Activated CD4-positive, alpha-beta T cell treated with anti-CD3 and anti-CD28 coated beads, Interleukin-10, Interleukin-2, amounts not matched to agents 100 ng/mL and 50 ng/mL, durations not matched to agents 16 hours and 8 hours (primary cell): ENCODE measurements at places on chromosomes 1 and 21.

- no peak for DNase-seq
These were observed 54.6 kb downstream of the NENF start for GRCh38 chr1:212487286-212487685.

GRCh38 chr21:24042687-24043086 lies 1564.6 kb downstream of the MRPL39 start:
- no peak for DNase-seq

DNA sequence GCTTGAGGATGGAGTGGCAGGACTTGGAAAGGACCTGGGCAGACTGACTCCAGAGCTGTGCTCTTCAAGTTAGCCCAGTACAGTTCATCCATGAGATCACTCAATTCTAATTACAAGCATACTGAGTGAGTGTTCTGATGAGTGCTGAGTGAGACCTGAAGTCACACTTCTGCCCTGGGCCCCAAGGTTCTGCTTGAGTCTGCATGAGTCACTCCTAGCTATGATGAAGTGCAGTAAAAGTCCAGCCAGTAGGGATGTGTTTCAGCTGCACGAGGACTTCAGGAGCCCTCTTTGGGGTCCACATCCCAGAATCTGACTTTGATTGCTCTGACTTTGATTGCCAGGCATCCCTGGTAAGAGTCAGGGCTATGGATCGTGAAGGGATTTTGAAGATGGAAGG lies 35.8 kb downstream of the PLEKHA6 start:
- peak; percentile 90 for DNase-seq

DNA sequence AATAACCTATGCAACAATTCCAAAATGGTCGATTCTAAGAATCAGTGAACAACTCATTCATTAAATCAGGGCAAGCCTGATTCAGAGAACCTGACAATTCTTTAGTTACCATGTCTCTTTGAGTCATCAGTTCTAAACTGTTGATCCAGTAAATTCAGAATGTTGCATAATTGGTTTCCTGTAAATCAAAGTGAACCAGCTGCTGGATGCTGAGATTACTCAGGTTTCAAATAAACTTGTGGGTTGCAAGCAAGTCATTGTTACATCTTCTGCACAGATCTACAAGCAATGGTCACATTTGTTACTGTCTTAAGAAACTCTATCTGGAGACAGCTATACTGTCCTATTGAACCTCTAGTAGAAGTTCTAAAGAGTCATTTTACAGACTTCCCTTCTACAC lies 16.5 kb downstream of the PLA2G2D start:
- DNase-seq: peak; percentile 83

- no peak for DNase-seq
These were observed 38.5 kb downstream of the HSPG2 start for GRCh38 chr1:21898326-21899200.

DNA sequence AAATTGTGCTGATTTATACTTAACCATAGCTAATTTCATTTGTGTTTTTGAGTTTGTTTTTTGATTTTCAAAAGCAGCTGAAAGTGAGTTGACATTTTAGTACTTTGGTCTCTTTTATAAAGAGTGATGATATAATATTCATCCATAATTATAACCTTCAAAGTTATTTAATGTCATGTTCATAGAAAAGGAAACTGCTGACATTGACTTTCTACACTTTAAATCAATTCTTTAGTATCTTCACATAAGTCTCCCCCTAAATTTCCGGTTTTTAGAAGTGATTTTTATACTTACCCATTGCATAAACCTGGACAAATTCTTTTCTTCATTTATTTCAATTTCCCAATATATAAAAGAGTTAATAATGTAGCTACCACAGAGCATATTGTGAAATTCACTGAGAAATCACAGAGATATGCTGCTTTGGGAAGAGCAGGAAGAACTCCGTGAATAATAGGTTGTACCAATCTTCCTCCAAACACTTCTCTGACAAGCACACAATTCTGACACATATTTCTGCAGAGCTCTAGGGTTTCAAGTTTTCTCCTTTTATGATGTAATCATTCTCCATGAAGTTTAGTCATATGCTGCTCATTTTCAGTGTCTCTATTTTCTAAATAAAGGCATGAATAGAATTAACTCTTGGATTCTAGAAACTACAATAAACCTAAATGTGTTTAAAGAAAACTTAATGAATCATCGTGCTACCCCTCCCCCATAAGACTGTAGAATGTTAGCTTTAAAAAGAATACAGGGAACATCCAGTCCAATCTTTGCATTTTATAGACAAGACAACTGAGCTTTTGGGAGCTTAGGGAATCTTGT lies 25.6 kb upstream of the CDC42BPA start:
- no peak for DNase-seq

GRCh38 chr1:178938101-178938958 lies 67.5 kb upstream of the ANGPTL1 start:
- DNase-seq: no peak

DNA sequence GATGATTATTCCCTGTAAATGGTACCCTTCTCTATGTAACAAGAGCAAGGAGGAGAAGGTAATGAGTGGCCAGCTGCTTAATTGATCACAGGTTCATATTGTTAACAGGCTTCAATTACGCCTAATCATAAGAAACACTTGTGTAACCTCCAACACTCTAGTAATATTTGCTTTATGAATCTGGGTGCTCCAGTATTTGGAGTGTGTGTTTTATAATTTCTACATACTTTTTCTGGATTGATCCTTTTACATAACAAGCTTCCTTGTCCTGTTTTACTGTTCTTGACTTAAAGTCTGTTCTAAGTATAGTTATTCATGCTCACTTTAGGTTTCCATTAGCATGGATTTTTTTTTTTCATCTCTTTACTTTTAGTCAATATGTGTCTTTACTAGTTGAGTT lies 984.2 kb downstream of the AMY1C start:
- DNase-seq: no peak

DNA sequence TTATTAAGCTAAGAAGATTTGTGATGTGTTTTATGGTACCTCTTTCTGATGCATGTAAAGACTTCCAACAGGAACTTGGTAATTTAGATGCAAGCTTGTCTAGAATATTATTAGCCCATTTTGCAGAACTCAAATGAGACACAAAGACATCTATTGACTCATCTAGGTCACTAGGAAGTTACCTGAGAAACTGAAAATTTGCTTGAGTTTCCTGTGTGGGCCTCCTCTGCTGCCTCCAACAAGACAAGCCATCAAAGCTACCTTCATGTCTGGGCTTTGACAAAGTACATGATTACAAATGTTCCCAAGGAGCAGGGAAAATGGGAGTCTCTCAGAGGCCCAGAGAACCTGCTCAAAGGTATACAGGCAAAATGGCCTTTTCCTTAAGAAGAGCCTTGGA lies 5.6 kb downstream of the RUNX1 start:
- peak; percentile 78 for DNase-seq

- no peak for DNase-seq
These were observed 193.8 kb downstream of the ST6GALNAC3 start for GRCh38 chr1:76268341-76268740.

- DNase-seq: no peak
These were observed 37.0 kb downstream of the PCSK9 start for GRCh38 chr1:55076356-55076755.

GRCh38 chr1:183652107-183652506 lies 1.0 kb downstream of the APOBEC4 start:
- peak; percentile 80 for DNase-seq

DNA sequence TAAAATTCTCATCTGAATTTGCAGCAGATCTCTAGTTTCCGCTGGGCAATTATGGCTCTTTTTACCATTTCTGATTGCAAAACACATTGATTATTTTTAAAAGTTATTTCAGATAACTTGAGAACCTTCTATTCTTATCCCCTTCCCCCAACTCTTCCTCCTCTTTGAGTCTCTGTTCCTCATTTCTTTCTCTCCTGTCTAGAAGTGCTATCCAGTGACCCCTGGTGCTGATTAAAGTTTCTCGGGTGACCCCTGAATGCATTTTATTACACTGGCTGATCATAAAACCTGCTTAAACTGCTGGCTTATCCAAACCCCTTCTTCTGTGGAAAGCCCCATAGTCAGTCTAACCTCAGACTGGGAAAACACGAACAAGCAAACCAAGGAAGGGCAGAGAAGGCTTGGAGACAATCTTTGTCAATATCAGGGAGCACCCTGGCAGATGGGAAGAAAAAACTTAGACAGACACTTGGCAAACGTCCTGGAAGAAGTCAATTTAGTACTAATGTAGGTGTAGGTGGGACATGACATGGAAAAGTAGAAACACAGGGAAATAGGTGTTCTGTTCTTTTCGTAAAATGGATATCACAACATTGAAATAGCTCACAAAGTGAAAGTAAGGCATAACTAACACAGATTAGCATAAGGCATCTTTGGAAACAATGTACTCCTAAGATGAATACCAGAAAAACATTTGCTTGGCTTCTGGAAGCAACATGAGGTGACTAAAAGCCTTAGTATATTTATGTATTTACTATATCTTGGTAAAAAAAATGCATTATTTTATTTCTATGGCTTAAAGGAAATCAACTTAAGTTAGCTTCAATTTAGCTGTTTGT lies 61.4 kb downstream of the GORAB start:
- no peak for DNase-seq

- peak; percentile 54 for DNase-seq
These were observed 60.8 kb upstream of the PGD start for GRCh38 chr1:10338047-10338446.

DNA sequence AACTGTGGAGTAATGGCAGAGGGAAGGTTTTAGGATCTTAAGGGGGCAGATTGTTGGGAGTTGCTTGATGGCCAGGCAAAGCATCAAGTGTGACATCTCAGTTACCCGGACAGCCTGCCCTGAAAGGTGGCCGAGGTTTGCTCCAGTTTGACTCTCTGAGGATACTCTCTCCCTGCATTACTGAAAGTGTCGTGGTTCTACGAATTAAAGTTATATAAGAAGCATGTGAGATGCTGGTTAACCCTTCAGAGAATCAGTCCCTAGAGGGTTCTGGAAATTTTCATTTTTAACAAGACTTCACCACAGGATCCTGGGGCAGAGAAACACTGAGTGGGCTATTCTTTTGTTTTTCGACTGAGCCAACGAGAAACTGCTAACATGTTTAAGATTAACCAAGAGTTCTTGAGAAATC lies 689 bp upstream of the ZNF644 start:
- DNase-seq: no peak

DNA sequence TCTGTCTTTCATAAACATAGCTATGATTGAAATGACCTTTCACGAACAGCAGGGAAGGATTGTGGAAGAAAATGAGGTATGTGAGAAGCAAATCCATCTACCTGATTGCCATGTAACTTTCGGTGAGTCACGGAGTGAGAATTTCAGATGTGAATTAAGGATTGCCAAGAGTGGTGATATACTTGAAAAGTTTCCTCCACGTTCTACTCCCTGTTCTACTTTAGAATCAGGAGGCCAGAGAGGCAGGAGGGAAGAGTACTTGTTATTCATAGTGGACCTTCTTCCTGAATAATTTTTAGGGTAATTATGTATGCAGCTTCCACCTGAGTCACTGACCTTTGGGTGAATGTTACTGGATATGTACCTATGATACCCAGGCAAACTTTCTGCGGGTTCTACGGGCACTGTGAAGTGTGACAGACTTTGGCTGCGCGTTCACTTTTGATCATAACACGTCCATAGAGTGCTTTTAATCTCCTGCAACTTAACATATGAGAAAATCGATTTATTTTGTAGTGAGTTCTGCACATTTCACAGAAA lies 2.6 kb upstream of the KCNE1 start:
- no peak for DNase-seq

DNA sequence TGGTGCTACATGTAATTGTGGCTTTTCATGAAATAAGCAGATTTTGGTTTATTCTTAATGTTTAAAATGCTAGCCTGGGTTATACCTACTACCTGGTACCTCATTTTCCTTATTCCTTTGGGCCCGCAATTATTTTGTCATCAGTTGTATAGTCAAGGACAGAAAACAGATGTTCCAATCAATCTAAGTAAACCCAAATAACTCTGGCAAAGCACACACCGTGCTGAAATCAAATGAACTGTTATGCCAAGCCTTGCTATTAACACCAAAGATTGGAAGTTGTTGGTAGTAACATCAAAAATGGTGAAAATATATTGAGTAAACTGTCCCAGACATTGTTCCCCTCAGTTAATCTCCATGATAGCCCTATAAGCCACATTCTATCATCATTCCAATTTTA lies 248.9 kb downstream of the FGGY start:
- DNase-seq: no peak

- DNase-seq: no peak
These were observed 8.2 kb downstream of the LMNA start for GRCh38 chr1:156122519-156123355.

GRCh38 chr1:202639500-202639899 lies 70.8 kb downstream of the SYT2 start:
- DNase-seq: no peak

- DNase-seq: no peak
These were observed 5.9 kb upstream of the CAMK2N1 start for GRCh38 chr1:20491866-20492265.

GRCh38 chr21:45051580-45052434 lies 22.6 kb upstream of the ADARB1 start:
- no peak for DNase-seq

GRCh38 chr1:22217811-22218460 lies 75.0 kb upstream of the WNT4 start:
- no peak for DNase-seq

- DNase-seq: peak; percentile 15
These were observed 128.0 kb downstream of the SETD4 start for GRCh38 chr21:35932232-35932911.

DNA sequence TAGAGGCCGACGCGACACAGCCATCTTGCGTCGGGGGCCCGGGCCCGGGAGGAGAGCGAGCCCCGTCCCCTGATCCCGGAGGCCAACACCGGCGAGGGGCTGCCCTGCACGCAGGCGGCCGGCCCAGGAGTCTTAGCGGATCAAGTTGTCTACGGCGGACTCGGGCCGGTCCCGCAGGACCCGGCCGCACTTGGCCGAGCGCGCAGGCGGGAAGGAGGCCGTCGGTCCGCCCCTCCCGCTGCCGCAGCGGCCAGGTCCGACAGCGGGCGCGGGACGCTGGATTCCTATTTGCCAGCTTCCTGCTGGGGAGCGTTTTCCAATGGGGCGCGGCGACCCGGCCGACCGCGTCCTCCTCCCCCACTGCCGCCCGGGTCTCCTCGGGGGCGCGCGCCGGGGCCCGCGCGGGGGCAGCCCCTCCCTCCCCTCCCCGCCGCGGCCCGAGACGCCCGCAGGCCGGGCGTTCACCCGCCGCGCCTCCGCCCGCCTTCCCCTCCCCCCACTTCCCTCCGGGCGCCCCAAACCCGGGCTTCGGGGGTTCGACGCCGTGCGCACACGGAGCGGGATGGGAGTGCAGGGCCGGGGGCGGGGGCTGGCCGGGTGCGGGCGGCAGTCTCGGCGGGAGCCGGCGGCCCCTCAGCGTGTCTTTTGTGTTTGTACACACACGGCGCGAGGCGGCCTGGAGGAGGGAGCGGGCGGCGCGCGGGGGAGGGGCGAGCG lies 517 bp upstream of the H3-3A start:
- peak; percentile 39 for DNase-seq

DNA sequence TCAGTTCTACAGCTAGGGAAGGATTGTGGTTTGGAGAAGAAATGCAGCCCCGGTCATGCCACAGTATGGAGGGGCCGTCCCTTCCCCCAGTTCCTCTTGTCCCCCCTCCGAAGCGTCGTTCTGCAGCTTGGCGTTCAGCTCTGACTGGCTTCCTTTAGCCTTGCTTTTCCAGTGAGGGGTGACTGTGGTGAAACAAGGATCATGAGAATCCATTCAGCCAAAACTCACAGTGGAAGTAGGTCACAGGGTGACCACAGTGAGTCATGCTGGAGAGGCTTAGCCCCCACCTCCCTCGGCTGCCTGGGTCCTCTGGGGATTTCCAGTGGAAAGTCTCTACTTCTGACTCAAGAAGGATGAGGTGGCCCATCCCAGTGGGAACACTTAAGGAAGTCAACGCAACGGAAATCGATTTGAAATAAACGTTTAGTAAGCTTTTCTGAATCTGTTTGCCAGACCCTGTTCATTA lies 37.3 kb upstream of the COL6A2 start:
- DNase-seq: peak; percentile 9

- DNase-seq: no peak
These were observed 61.1 kb downstream of the SDC3 start for GRCh38 chr1:30847358-30847972.
